ENCODE measurements at places on chromosomes 7 and 10. TPM values are rescaled to one million over a fixed set of nuclear protein-coding genes. Genes with fewer than 3 reads are reported as not detected.

GRCh38 chr7:72335561-72336381 lies 76.4 kb downstream of the CALN1 start:
- DNase-seq: no peak

SPDYE1 gene
- total RNA-seq: not detected

DNA sequence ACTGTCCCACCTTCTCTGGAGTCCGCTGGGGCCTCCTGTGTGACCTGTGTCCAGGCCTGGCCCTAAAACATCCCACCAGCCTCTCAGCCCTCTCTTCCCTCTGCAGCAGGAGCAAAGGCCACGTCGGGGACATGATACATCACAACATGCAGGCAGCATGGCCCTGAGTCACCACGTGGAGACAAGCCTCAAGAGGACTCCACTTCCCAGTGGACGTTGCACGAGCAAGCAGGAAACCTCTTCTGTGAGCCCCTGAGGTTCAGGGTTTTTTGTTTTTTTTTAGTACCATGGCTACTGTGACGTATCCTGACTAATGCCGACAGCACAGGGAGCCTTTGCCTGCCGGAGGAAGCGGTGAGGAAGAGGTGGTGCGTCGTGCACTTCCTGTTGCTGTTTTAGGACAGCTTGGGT lies 165.9 kb downstream of the DNAJB6 start:
- DNase-seq: no peak

GRCh38 chr10:6136215-6137201 lies 47.7 kb downstream of the RBM17 start:
- DNase-seq: peak; percentile 88

FAM13C gene
- 0.16 TPM for total RNA-seq

IL2RA gene
- total RNA-seq: not detected

APBB1IP gene
- total RNA-seq: not detected

- no peak for DNase-seq
Measured at GRCh38 chr7:70618020-70618551, 513.9 kb upstream of the GALNT17 start.

VPS26A gene
- total RNA-seq: 19.0 TPM

- DNase-seq: no peak
Measured at GRCh38 chr7:37342688-37343471, 105.8 kb downstream of the ELMO1 start.

Measured in MG63 (cell line).